Fibroblast of skin of right quadriceps (primary cell): ENCODE measurements at places on chromosomes 11 and 22.
A peak's percentile ranks its signal among the peaks of the same experiment; 100 is the strongest.

DNA sequence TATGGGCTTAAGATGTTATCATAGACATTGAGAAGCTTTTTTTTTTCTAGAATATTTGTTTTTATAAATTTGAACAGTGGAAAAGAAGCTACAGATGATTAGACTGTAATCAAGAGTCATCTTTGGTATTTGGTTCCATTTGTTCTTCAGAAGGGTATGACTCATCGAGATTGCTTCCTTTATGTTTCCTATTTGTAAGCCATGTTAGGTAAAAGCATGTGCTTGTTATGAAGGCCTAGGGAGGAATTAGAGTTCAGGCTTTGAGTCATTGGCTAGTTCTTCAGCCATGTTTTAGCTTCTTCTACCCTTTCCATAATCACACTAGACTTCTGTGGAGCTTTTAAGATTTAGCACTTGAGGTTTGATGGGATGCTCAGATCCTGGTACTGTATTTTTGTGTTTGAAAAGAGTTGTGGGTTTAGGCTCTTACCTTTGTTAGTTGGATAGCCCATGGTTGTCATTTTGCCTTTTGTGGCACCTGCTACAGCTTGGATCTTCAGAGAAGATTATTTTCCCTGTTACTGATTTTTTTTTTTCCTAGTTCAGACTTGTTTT, 44.3 kb downstream of the POLD3 start:
- DNase-seq, result peak; percentile 88

DNA sequence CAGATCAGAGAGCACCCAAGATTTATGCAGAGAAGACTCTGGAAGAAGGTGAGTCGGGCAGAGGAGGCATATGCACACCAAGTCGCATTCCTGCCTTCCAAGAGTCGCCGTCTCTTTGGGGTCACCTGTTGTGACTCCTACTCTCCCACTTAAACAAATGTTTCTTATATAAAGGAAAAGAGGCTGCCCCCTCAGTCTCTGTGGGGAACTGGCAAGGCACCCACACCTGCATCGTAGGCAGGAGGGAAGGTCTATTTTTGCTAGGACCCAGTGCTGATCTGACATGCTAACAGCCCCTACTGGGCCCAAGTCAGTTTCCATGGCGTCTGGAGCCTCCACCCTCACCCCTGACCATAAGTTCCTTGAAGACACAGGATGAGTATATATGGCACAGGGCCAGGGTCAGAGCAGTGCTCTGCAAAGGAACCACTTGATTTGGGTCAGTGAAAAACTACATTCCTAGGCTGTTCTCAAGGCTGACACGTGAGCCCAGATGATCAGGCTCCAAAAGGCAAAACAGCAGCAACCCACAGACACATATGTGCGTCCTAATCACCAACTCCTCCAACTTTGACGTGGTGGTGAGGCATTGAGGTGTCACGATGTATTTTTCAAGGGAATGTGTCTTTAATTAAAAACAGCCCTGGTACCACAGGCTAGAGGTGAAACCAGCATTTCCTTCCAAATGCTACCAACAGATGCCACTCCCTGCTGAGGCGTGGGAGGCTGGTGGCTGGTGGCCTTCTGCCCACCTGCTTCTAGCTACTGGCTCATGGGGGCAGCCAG, 55.6 kb upstream of the CSNK2A3 start:
- peak; percentile 75 for DNase-seq

- peak; percentile 24 for DNase-seq
These were observed 21.1 kb downstream of the RFPL3 start for GRCh38 chr22:32378707-32379272.

GRCh38 chr11:15551901-15552851, 437.5 kb downstream of the INSC start:
- DNase-seq, result no peak

- no peak for DNase-seq
These were observed 527.0 kb downstream of the SOX6 start for GRCh38 chr11:15829312-15829711.
